ENCODE measurements at places on chromosomes 13 and 19. TPM values are rescaled to one million over a fixed set of nuclear protein-coding genes. Genes with fewer than 3 reads are reported as not detected.
A peak's percentile ranks its signal among the peaks of the same experiment; 100 is the strongest.

CGB7 gene
- 0.43 TPM for total RNA-seq

LINGO3 gene
- total RNA-seq, result not detected

ZNF562 gene
- 31.6 TPM for total RNA-seq

GARIN5A gene
- 3.8 TPM for total RNA-seq

ARHGAP33 gene
- 6.8 TPM for total RNA-seq

PGLYRP1 gene
- total RNA-seq, result 0.58 TPM

MCOLN1 gene
- total RNA-seq, result 55.0 TPM

ZNF791 gene
- 29.7 TPM for total RNA-seq

GRCh38 chr13:107585469-107586180, 629.7 kb downstream of the LIG4 start:
- no peak for DNase-seq

- DNase-seq, result no peak
Observed at GRCh38 chr13:38697628-38698333, 10.9 kb downstream of the FREM2 start.

DNA sequence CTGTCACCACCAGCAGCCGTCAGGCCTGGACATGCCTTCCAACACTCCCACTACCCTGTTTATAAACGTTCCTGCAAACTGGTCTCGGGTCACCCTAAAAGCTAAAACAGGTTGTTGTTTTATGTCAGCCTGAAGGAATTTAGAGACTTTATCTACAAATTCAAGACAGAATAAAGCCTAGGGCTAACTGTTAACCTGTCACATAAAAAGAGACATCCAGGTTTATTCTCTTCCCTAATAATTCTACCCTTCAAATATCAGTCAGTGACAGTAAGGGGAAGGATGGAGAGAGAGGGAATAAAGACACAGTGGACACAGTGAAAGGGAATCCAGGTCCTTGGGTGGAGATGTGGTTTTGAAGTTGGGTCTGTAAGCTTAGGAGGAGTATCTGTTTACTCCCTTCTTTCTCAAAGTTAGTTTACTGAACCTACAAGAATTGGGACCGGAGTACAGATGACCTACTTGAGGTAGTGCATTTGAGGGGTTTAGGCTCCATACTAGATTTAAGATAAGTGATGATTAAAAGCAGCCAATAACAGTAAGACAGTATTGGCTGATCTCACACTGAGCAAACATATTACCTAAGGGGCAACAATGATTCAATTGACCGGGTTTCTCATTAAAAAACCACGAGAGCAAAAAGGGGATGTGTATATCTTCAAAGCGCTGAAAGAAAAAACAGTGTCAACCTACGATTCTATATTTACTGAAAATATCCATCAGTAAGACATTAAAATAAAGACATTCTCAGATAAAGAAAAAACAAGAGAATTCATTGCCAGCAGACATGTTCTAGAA, 142.7 kb downstream of the USP12 start:
- DNase-seq, result no peak

DNA sequence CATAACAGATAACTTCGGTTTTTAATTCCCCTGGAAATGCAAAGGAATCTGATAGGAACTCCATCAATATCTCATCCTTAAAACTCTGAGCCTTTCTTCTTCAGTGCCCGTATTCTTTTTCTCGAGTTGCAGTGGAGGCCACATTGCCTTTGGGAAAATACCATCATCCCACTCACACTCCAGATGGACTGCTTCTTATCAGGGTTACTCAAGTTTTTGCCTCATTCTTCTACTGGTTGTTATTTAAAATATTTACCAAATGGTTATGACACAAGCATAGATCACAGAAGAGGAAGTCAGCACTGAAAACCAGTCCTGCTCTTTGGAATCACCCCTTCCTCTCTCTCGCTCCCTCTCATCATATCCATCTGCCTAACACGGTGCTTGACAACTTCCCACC, 1020.5 kb upstream of the SLC10A2 start:
- DNase-seq, result no peak

- DNase-seq, result no peak
Observed at GRCh38 chr19:29329460-29330134, 116.6 kb upstream of the UQCRFS1 start.

DNA sequence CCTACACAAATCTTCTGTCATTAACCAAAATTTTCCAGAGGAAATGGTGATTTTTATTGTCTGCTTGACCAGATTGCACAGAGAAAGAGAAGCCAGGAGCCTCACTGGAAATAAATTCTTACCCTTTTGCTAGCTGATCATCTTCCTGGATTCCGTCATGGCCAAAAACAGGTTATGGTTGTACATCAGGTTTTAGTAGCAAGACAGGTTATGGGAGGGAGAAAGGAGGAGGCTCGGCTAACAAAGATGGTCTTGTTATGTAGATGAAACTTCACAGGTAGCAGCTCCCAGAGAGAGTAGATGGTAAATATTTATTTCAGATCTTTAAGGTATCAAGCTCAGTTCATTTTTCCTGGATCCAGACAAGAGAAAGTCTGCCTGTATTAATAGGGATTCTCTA, 19.7 kb upstream of the CEACAM3 start:
- no peak for DNase-seq

DNA sequence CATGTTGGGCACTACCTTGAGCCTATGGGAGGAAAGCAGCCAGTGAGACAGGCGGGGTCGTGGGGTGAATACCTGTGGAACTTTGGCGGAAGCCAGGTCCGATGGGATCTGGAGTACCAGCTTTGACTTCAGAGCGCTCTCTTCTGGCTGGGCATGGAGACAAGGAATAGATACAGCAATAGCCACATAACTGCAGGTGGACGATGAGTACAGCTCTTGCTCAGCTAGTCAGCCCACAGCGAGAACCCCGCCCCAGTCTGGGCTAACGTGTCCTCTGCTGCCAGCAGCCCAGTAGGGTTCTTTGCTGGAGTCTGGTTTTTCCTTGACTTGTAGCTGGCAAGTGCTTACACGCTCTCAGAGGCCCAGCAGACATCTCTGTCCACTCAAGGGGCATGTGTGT, 83.4 kb downstream of the SIPA1L3 start:
- DNase-seq, result peak; percentile 73

DNA sequence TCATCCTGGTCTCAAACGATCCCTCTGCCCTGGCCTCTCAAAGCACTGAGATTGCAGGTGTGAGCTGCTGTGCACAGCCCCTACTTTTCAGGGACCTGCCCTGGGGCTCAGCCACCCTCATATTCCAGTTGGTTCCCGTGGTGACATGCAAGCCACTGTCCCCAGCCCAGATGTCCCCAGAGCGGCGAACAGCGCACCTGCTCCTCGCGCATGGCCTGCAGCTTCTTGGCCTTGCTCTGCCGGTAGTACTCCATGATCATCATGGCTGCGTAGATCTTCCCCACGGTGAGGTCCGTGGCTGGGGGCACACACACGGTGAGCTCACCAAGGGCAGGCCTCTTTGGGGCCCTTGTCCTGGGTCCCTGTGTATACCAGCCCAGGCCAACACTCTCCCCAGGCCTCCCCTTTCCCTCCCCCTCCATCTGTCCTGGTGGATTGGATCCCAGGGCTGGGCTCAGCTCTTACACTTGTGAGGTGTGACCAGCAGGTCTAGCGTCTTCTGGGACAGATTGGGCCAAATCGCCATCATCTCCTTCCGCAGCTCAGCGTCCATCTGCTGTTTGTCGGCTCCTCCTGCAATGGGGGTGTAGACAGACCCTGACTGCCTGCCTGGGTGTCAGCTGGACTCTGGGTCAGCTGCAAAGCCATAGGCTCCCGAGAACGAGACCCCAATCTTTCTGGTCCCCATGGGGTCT, 64.0 kb downstream of the IER2 start:
- DNase-seq, result no peak

GRCh38 chr19:29379257-29380021, 146.4 kb upstream of the VSTM2B start:
- no peak for DNase-seq

- no peak for DNase-seq
Observed at GRCh38 chr13:33550276-33550675, 264.7 kb upstream of the STARD13 start.

GRCh38 chr13:97223711-97224541, 1.8 kb downstream of the MBNL2 start:
- DNase-seq, result no peak

GRCh38 chr13:46866150-46866549, 30.7 kb downstream of the HTR2A start:
- peak; percentile 86 for DNase-seq

DNA sequence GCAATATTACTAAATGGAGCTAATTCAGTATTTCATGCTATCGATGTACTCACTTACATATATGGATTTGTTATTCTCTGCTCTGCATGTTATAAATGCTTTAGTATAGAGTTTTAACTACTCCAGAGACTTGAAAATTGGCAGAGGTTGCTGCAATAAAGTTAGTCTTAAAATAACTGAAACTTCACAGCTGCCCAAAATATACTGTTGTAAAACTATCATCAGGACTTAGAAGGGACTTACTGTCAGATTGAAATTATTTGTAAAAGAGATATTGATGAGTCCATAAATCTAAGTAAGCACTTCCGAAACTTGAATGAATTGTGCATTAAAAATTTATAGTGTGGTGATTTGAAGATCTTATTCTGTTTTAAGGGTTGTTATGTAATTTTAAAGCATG, 1178.2 kb upstream of the PCDH20 start:
- DNase-seq, result no peak

- no peak for DNase-seq
Observed at GRCh38 chr13:45328661-45329111, 12.3 kb downstream of the TPT1 start.

All from upper lobe of right lung (tissue), 1 donor.